Activated T-helper 1 cell treated with anti-CD3 and anti-CD28 coated beads, Interleukin-2, amount 50 U/mL, for 16 hours (primary cell): ENCODE measurements at places on chromosomes 7 and 10.

DNA sequence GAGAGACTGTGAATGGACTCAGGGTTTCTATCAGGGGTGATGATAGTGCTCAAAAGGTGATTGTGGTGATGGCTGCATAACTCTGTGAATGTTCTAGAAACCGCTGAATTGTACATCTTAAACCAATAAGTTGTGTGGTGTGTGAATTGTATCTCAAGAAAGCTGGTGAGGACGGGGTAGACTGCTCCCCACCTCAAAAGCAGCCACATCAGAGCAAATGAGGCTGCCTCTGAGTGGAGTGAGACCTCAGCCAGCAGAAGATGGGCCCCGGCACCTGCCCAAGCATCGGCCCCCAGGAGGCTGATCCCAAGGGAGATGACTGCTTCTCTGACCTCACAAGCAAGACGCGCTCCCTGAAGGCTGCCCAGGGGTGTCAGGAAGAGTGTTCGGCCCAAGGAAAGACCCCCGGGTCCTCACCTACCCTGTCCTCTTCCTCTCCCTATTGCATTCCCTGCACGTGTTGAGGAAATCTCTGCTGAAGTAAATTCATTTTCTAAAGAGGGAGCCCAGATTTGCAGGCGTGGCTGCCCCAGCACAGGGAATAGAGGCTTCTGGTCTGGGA, 279.3 kb upstream of the SHH start:
- DNase-seq = no peak

GRCh38 chr7:156318426-156318825, 322.1 kb upstream of the RNF32 start:
- DNase-seq = no peak

- no peak for DNase-seq
Observed at GRCh38 chr7:49443515-49443914, 329.9 kb upstream of the VWC2 start.

DNA sequence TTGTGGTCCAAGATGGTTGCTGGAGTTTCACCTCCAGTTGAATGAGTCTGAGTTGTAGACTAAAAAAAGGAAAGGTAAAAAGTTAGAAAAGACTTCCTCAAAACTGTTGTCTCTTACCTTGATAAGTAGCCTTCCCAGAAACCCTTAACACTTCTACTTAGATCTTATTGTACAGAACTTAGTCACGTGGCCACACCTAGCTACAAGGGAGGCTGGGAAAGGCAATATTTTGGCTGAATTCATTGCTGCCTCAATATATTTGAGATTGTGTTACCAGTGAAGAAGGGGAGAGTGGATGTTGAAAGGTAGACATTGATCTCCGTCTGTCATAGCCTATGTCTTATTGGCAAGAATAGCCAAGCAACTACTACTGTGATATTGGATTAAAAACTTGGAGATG, 35.5 kb upstream of the VDAC2 start:
- DNase-seq = no peak

GRCh38 chr10:79266084-79266483, 81.2 kb upstream of the PPIF start:
- no peak for DNase-seq

DNA sequence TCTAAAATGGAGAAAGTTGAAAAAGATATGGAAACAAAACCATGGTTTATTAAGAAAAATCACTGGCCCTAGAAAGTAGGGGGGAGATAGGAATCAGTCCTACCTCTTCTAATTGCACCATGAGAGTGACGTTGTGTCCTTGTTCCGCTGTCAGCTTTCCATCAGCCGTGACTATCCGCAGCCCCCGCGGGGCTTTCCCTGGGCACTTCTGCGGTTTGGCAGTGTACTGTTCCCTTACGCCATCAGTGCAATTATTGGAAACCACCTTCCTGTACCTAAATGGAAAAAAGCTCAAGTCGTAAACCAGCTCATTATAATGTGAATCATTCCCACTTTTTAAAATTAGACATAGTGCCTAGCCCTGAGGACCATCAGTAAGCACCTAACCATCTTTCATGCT, 512.2 kb downstream of the SORCS1 start:
- DNase-seq = no peak

GRCh38 chr7:116886543-116887156, 24.3 kb downstream of the CAPZA2 start:
- DNase-seq = no peak

DNA sequence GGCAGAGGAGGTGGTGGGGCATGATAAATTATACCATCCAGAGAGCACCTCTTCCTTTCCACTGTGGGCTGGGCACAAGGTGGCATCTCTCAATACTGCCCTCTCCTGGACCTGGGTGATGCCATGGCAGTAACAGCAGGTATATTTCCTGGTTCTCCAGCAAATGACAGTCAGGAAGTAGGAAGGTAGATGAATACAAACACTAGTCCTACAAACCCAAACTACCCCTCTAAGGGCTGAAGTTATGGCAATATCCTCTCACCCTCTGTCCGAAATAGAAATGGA, 1004.9 kb downstream of the KCNMA1 start:
- DNase-seq = no peak

DNA sequence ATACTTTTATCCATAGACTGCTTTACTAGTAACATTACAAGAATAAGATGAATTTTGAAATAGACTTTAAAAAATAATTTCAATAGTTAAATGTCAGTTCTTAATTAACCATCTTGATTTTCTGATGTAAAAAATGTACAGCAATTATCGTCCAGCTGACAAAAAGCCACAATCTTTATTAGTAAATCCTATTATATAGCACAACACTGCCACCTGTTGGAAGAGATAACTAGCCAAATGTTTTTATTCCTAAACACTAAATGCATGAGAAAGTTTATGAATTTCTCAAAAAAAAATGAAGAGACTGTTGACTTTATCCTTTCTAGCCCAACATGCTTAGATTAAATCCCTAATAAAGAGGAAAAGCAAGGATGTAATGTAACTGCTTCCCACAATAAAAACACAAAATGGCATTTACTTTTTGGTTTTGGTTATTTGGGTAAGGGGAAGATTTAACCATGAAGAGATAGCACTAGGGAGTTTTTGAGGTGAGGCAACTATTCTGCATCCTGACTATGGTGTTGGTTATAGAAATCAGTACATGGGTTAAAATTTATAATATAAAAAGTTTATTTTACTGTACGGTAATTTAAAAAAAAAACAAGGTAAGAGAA, 8.0 kb downstream of the COA1 start:
- DNase-seq = no peak

DNA sequence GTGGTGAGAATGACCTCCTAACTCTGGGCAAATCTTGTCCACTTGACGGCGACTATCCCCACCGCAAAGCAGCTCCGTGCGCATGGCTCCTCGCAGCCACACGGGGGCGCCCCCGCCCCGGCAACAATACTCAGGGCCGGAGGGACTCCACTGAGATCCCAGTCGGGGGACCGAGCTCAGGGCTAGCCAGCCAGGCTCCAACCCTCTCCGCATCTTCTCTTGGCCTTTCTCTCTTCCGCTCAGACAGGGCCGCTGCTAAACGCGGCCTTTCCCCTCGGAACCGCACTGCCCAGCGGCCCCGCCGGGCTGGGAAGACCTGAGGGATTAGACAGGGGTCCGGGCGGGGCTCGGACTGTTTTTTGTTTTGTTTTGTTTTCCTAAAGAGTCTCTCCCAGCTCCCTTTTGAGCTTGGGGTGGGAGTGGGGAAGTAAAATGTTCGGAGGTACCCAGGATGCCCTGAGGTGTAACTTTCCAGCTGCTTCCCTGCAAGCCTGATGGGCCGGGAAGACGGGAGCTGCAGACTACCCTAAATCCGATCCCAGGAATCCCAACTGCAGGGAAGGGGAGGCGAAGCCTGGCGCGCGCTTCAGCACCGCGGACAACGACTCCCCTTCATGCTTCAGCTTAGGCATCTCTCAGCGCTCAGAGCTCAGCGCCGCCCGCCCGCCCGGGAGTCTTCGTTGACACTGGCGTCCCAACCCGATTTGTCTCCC, 2.7 kb downstream of the KCNIP2 start:
- peak; percentile 62 for DNase-seq

GRCh38 chr7:82390936-82391335, 52.6 kb downstream of the CACNA2D1 start:
- DNase-seq = no peak

DNA sequence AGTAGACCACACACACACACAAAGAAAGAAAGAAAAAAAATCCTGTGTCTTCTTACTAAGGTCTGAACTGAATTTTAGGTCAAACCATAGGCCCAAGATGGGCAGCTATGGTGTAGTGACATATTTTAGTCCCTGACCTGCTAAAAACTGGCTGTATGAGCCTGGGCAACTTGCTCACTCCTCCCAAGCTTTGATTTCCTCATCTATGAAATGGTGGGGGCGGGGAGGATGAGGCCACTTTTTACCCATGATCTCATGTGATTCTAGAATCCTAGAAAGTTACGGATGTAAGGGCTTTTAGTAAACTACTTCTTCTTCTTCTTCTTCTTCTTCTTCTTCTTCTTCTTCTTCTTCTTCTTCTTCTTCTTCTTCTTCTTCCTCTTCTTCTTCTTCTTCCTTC, 6.1 kb upstream of the CCL24 start:
- no peak for DNase-seq

DNA sequence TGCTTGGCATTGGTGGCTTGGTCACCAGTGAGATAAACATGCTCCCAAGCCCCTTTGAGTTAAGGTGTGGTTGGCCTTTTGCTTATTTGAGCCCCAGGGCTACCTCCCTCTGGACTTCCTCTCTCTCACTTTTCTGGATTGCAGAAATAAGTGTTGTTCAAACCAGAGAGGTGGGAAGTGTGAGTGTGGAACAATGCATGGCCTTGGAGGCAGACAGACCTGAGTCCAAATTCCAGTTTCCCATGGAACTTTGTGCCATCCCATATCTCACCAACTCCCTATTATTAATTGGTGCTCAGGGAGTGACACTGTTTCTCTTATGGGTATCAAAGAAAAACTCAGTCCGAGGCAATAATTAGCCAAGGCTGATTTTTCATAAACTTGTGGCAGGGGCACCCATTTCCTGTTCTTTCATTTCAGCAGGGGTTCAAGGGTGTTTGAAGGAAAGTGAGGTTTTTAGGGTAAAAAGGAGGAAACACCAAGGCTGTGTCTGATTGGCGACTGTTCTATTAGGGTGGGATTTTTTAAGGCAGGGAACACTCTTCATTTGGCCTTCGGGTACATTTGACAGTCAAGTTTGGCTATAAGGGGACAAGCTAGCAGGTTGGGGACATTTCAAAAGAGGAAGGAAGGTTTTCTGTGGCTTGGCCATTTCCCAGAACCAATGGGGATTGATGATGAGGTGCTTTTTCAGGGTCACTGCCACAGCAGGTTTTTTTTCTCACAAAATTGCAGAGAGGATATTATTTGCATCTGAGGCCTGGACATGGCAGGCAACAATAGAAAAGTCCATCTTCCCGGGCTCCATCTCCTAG, 148.8 kb upstream of the NPY start:
- DNase-seq = no peak
